ENCODE measurements at places on chromosomes 2 and 18. TPM values are rescaled to one million over a fixed set of nuclear protein-coding genes. Genes with fewer than 3 reads are reported as not detected.

The PDE11A gene
- total RNA-seq: 0.81 TPM

The NTSR2 gene
- total RNA-seq: not detected

The CHRNA1 gene
- 0.76 TPM for total RNA-seq

The LONRF2 gene
- 0.49 TPM for total RNA-seq

The TGIF1 gene
- 210 TPM for total RNA-seq

The CIDEA gene
- total RNA-seq: not detected

The FNDC4 gene
- 35.9 TPM for total RNA-seq

The CHPF gene
- 424 TPM for total RNA-seq

The ACSL3 gene
- 110 TPM for total RNA-seq

The HRH4 gene
- total RNA-seq: not detected

The CLIP4 gene
- 16.0 TPM for total RNA-seq

The ARL4C gene
- total RNA-seq: 185 TPM

The CDH2 gene
- total RNA-seq: 220 TPM

The SERPINB2 gene
- total RNA-seq: not detected

The SERPINB4 gene
- total RNA-seq: not detected

The PROC gene
- 2.3 TPM for total RNA-seq

The FBXO36 gene
- 3.4 TPM for total RNA-seq

The MBP gene
- 17.1 TPM for total RNA-seq

The PFN4 gene
- 1.1 TPM for total RNA-seq

The DSG1 gene
- total RNA-seq: not detected

The RUFY4 gene
- not detected for total RNA-seq

The HOXD9 gene
- total RNA-seq: 5.7 TPM

The TEKT4 gene
- total RNA-seq: not detected

The MARCHF4 gene
- total RNA-seq: 0.89 TPM

The RBM45 gene
- 7.9 TPM for total RNA-seq

The MDH1B gene
- total RNA-seq: 1.4 TPM

The CLEC4F gene
- total RNA-seq: not detected

The PRSS56 gene
- total RNA-seq: not detected

The DCDC2C gene
- total RNA-seq: not detected

The STARD6 gene
- total RNA-seq: not detected

The LCT gene
- total RNA-seq: not detected

The CYBRD1 gene
- 46.8 TPM for total RNA-seq

The TXNDC2 gene
- total RNA-seq: 0.13 TPM

The SH3RF3 gene
- 9.1 TPM for total RNA-seq

The MEP1B gene
- total RNA-seq: not detected

The NETO1 gene
- 15.0 TPM for total RNA-seq

The LIMS3 gene
- 0.81 TPM for total RNA-seq

The NGEF gene
- 0.98 TPM for total RNA-seq

The ZAP70 gene
- not detected for total RNA-seq

The LIMS1 gene
- total RNA-seq: 143 TPM

The ALLC gene
- total RNA-seq: not detected

The IL1R2 gene
- total RNA-seq: not detected

The ZNF521 gene
- 4.9 TPM for total RNA-seq

The KLHL41 gene
- under 0.01 TPM for total RNA-seq

The LIPG gene
- 54.6 TPM for total RNA-seq

The COBLL1 gene
- 17.3 TPM for total RNA-seq

The NIF3L1 gene
- 42.4 TPM for total RNA-seq

The CHST10 gene
- 13.1 TPM for total RNA-seq

Measured in mesangial cell (primary cell).